ENCODE measurements at places on chromosomes 3 and 15.

- H3K4me1 ChIP-seq: peaks cover 31% of the 10 kb centered on the region
- H3K27me3 ChIP-seq: no peaks in the 10 kb centered on the region
- H3K27ac ChIP-seq: no peak overlapping the region
- DNase-seq: no peak
- H3K36me3 ChIP-seq: no peaks in the 10 kb centered on the region
Measured at GRCh38 chr3:16516695-16517481, 3.4 kb upstream of the RFTN1 start.

DNA sequence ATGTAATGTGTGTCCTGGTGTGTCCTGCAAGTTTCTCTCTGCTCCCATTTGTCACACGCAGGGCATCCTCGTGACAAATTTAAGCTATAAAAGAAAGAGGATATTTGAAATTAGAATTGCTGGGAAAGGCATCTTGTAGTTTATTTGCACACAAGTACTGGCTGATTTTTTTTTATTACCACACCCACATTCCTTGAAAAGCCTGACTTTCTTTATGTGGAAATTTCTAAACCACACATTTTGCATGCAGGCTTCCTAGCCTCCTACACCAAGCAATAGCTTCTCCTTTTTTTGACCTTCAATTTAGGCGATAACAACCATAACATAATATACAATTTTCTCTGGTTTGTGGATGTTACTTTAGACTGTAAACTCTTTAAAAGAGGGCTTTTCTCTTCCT, 126.1 kb downstream of the SERPINI1 start:
- peaks cover 18% of the 10 kb centered on the region for H3K4me1 ChIP-seq
- H3K27ac ChIP-seq: no peak overlapping the region
- no peak for DNase-seq
- no peak overlapping the region for H3K4me3 ChIP-seq

GRCh38 chr15:35458176-35458856, 87.6 kb downstream of the DPH6 start:
- H3K27me3 ChIP-seq: no peaks in the 10 kb centered on the region
- no peak for DNase-seq
- no peaks in the 10 kb centered on the region for H3K36me3 ChIP-seq
- H3K4me3 ChIP-seq: no peak overlapping the region
- no peak overlapping the region for H3K27ac ChIP-seq

DNA sequence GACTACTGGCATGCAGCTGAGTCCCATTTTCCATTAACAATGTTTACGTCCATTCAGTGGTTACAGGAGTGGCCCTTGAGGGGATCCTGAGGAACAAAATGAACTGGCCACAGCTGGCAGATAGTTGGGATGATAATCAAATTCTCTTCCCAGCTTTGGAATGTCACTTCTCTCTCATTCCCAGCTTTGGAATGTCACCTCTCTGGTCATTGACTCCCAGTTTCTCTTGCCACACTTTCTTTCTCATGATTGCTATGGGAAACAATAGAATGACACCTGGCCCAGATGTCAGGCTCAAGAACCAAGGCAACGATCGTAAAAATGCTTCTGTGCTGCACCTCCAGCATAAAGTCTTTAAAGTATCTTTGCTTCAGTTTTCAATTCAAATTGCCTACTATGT, 34.0 kb downstream of the ATP13A4 start:
- no peaks in the 10 kb centered on the region for H3K4me1 ChIP-seq
- no peak overlapping the region for H3K4me3 ChIP-seq
- H3K27me3 ChIP-seq: no peaks in the 10 kb centered on the region
- H3K27ac ChIP-seq: no peak overlapping the region

DNA sequence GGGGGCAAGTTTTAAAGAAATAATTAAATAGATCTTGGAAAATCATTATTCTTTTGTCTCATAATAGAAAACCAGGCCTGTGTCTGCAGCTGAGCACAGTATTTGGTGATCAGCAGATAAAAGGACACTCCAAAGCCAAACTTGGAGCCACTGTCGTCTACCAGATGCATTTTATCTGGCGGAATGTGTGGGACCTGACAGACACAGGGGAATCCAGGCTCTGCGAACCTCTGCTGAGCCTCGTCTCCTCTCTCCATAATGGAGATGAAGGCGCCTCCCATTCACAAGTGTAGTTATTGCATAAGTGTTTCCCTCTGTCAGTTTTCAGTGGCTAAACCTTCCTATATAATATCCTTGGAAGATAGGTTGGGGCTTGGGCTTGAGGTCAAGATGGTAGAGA, 42.1 kb downstream of the EEFSEC start:
- no peak overlapping the region for H3K27ac ChIP-seq
- no peaks in the 10 kb centered on the region for H3K36me3 ChIP-seq
- no peak for DNase-seq
- no peaks in the 10 kb centered on the region for H3K27me3 ChIP-seq

DNA sequence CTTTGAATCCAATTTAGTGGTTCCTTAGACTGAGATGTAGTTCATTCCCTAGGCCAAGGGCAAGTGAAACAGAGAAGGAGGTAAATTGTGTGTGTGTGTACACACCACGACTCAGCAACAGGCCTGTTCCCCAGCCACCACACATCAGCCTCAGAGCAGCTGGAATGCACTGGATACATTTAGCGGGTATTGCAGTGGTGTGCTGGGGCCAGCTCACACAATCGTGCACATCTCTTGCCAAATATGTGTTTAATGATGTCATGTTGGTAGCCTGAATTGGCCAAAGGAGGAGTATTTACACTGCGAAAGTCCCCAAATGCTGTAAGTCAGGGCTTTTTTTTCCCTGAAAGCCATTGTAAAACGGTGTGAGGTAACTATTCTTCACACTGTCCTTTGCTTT, 82.3 kb downstream of the RBPMS2 start:
- no peak overlapping the region for H3K4me3 ChIP-seq
- no peaks in the 10 kb centered on the region for H3K27me3 ChIP-seq
- peaks cover 36% of the 10 kb centered on the region for H3K36me3 ChIP-seq
- H3K4me1 ChIP-seq: peaks cover 65% of the 10 kb centered on the region
- DNase-seq: no peak

DNA sequence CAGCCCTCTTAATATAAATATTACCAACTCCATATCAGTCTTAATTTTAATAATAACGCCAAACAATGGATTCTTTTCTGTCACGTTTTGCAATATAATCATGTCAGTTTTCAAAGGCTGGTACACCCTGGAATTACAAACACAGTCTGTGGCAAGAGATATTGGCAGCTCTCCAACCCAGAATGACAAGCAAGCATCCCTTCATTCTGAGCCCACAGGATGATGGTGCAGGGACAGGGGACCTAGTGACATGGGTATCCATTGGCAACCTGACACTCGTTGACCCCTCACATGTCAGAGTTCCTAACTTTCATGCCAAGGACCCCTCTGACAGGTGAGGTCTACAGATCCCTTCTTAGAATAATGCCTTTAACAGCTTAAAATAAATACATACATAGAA, 154.5 kb upstream of the TSC22D2 start:
- no peak overlapping the region for H3K27ac ChIP-seq
- no peak for DNase-seq
- H3K4me3 ChIP-seq: no peak overlapping the region
- H3K27me3 ChIP-seq: no peaks in the 10 kb centered on the region
- no peaks in the 10 kb centered on the region for H3K36me3 ChIP-seq

DNA sequence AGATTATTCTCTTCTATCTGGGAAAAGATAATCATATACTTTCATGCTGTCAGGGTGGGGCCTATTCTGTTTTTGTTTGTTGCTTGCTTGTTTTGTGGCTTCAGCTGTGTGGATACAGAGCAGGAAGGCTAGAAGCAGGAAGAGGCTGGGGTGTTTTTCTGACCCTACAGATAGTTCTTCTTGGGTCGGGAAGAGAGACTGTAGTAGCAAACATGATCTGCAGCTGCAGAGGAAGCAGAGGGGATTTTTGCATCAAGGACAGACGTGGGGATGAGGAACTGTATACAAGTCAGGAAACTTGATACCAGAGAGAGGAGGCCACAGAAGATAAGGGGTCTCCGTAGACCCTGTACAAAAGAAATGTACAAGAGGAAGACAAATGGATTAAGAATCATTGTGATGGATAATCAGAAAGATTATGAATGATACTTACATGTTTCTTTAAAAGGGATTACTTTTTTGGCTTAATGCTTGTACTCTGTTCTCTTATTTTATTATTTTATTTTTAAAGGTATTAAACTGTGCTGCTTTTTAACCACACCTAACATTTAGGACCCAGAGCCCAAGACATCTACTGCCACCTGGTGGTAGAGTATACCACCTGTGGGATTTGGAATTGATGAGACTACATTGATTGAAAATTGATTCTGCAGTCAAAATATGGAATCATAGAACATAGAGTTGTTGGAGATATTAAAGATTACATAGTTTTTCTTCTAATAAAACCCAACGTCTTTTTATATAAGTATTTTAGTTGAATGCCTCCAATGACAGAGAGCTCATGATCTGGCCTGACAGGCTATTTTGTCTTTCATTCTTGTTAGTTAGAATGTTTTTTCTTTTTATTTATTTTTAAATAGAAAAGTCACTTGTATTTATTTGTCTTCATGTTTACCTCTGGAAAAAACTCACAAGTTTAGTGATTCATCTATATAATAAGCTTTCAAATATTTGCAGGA, 87.3 kb upstream of the ROPN1 start:
- H3K27ac ChIP-seq: no peak overlapping the region
- H3K4me3 ChIP-seq: no peak overlapping the region
- DNase-seq: no peak
- H3K27me3 ChIP-seq: no peaks in the 10 kb centered on the region
- H3K4me1 ChIP-seq: no peaks in the 10 kb centered on the region

DNA sequence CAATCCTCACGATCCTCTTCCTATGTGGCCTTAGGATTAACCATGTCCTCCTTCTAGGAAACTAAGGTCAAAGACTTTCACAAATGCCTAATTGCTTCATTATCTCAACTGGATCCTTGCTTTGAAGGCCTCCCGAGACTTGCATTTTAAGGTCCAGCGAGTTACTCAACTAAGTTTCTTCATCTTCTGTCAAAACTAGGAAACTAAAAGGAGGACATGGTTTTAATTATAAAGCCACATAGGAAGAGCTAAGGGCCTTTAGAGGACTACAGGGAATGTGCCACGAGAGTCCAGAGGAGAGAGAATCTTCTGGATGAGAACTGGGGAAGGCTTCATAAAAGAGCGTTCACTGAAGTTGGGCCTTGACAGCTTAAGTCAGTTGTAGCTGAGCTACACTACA, 87.8 kb upstream of the LPP start:
- H3K27ac ChIP-seq: no peak overlapping the region
- no peak overlapping the region for H3K4me3 ChIP-seq
- H3K27me3 ChIP-seq: no peaks in the 10 kb centered on the region
- H3K36me3 ChIP-seq: no peaks in the 10 kb centered on the region
- H3K4me1 ChIP-seq: peaks cover 14% of the 10 kb centered on the region
- no peak for DNase-seq

GRCh38 chr3:44061961-44062360, 179.7 kb upstream of the TOPAZ1 start:
- peaks cover 4% of the 10 kb centered on the region for H3K27me3 ChIP-seq
- no peak for DNase-seq
- no peaks in the 10 kb centered on the region for H3K4me1 ChIP-seq
- H3K4me3 ChIP-seq: no peak overlapping the region
- H3K36me3 ChIP-seq: no peaks in the 10 kb centered on the region
- H3K27ac ChIP-seq: no peak overlapping the region

Data from lower lobe of right lung (tissue), 2 donors.